Naive thymus-derived CD4-positive, alpha-beta T cell (primary cell): ENCODE measurements at places on chromosomes 1 and 21. TPM values are rescaled to one million over a fixed set of nuclear protein-coding genes. Genes with fewer than 3 reads are reported as not detected.

The LRIG2 gene
- 2.7 TPM for polyA plus RNA-seq

GRCh38 chr1:39825432-39825941 is 36.8 kb upstream of the BMP8B start:
- DNase-seq, result no peak

DNA sequence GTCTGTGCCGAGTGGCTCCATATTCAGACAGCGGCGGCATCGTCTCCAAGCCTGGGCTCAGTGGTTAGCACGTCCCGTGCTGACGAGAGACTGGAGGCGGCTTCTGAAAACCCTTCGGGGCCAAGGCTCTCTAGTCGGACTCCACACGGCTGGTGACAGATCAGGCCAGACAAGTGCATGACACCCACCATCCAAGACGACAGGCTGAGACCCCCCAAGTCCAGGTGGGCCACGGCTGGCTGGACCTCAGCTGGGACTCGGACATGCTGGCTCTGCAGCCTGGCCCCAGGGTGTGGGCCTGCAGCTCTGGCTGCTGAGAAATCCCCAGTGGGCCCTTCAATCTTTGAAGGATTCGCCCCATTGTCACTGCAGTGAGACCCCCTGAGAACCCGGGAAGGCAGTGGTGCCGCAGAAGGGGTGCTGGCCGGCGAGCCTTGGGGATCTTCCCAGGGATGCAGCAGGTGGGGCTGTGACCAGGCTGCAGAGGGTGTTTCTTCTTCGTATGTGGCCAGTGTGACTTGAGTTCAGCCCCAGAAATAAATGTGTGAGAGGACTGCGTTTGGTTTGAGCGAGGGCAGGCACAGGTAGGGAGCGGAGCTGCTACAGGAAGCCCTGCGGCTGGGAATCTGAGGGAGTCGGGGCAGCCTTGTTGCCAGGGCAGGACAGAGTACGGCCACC is 15.9 kb upstream of the SLC19A1 start:
- no peak for DNase-seq

The SPRR4 gene
- polyA plus RNA-seq, result not detected

The PWP2 gene
- 8.7 TPM for polyA plus RNA-seq

GRCh38 chr1:52907068-52907811 is 14.3 kb downstream of the ECHDC2 start:
- no peak for DNase-seq

The CFHR1 gene
- polyA plus RNA-seq, result not detected

GRCh38 chr1:187878883-187879282 is 1050.1 kb downstream of the PLA2G4A start:
- DNase-seq, result no peak

- DNase-seq, result no peak
These were observed 151.9 kb upstream of the C1orf87 start for GRCh38 chr1:60225486-60225885.

DNA sequence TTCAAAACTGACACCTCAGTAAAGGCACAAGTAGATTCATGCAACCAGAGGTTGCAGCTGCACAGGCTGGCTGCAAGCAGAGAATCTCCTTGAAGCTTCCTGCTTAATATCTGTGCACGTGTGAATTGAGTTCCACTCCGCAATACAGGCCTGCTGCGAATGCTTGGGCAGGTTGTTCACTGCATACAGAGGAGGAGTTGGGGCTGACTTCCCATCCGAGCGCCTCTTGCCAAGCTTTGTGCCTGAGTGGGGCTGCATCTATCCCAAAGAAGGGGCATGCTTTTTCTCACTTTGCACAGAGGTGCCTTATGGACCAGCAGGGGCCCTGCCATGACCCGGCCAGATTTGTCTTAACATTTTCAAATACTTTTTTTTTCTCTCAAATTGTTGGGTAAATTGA is 17.9 kb upstream of the PADI1 start:
- no peak for DNase-seq

The RPL22 gene
- 298 TPM for polyA plus RNA-seq

DNA sequence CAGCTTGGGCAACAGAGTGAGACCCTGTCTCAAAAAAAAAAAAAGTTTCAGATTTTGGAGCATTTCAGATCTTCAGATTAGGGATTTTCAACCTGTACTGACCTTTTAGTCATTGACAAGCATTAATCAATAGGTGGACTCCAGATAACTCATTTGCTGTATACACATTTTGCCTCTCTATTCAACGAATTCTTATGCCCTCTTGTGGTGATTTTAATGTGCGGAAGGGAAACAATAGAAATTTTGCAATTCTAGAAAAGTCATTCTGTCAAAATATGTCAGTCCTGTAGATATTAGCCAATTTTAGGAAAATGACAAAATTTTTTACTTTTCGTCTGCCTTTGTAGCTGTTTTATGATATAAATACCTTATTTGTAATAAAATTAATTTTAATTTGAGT is 11.6 kb upstream of the OR2G2 start:
- DNase-seq, result no peak

DNA sequence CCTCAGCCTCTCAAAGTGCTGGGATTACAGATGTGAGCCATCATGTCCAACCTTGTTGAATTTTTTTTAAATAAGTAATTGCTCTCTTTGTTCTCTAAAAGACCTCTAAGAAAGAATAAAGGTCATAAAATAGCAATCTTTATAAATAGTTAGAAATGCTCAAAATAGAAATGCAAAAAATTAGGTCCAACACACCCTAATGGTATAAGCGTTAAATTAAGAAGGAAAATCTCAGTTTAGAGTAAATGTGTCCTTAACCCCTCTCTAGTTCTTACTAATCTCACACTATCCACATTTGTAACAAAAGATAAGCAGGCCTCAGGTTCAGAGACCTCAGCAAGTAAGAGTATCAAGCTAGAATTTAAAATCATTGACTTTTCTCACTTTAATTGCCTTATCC is 38.3 kb upstream of the GLIS1 start:
- no peak for DNase-seq

DNA sequence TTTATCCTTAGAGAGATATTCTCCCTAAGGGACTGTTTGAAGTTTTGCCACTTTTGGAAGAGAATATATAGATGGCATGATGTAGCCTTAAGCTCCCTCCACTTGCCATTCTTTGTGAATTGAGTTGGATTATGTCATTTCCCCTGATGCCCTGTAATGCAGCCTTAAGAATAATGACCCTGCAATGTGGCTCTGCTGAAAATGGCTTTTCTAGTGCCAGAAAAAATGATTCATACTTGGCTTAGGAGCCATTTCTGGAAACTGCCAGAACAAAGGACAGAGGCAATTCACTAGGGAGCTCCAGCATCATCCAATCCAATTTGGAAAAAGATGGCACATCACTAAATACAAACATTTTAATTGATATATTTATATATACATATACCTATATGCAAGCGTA is 265.3 kb downstream of the SPATA17 start:
- DNase-seq, result no peak

The BMP8B gene
- 0.09 TPM for polyA plus RNA-seq

DNA sequence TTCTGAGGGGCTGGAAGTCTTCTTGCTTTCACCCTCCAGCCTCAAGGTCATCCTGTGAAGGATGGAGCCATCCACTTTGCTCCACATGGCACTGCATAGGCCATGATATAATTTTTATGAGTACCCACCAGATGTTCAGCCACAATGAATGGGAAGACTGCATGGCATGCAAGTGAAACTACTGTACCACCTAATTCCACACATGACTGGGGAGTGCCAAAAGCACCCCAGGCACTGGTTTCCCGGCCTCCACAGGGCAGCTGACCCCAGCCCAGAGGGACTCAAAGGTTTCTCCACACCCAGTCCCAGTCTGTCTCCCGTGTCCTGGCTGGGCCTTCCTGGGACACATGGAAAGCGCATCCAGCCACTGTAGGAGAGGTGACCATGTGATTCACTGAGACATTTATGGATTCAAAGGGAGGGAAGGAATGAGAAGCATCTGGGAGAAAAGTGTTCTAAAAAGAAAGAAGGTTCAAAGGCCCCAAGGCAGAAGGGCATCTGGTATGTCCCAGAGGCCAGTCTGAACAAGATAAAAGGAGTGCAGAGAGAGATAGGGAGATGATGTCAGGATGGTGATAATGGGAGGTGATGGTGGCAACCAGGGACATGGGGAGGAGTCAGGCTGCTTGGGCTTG is 12.1 kb downstream of the RHOU start:
- no peak for DNase-seq
